Stimulated activated CD8-positive, alpha-beta memory T cell treated with anti-CD3 and anti-CD28 coated beads, Interleukin-4, amount 100 ng/mL, for 48 hours (primary cell): ENCODE measurements at places on chromosomes 13 and 19.

GRCh38 chr13:30464496-30465342 is 1.0 kb downstream of the HMGB1 start:
- peak; percentile 77 for DNase-seq

DNA sequence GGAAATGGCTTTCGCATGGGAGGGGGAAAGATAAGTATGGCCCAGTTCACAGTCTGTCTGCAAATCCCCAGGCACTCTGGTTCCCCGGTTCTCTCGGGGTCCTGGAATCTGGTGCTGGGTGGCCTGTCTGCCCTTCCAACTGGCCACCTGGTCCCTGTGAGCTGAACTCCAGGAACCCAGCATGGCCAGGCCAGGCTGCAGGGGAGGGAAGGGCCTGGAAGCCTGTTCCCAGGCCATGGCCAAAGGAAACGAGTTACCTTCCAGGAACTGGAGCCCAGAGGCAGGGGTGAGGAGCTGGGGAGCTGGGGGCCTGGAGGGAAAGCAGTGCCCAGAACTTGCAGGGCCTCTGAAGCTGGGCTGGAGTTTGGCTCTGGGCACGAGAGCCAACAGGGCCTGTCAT is 19.1 kb upstream of the PNMA8C start:
- DNase-seq = no peak

DNA sequence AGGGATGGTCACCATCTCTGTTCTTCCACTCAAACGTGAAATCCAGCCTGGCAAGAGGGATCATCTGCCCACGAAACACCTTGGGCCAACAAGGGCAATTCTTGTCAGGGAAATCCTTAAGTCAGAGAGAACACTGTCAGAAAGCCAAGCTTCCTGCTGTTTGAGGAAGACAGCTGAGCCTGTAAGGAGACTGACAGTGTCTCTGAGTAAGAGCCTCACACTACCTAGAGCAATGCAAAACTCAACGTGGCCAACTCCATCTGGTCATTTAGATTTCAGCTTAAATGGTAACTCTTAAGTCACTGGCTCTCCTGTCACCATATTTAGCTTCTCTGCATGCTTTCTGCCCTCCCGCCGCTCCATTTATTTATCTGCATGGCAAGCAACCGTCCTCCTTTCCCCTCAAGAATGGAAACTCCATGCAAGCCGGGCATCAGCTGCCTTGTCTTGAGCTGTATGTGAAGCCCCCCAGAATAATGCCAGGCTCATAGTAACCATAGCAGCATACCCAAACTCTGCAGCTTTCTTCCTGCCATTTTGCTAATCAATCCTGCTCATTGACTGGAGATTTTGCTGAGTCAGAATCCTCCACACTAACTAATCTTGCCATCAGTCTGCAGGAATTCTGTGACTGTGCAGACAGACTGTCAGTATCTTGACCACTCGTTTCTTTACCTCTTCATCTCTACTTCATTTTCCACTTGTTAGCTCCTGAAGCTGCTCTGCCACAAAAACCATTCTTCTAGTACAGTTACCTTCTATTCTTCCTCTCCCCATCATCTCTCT is 159.8 kb downstream of the IRS2 start:
- DNase-seq = no peak

- DNase-seq = peak; percentile 87
Measured at GRCh38 chr19:16371540-16371986, 46.9 kb downstream of the KLF2 start.

- DNase-seq = no peak
Measured at GRCh38 chr13:22594041-22594440, 586.7 kb upstream of the SGCG start.

- DNase-seq = no peak
Measured at GRCh38 chr13:90918536-90918935, 429.0 kb upstream of the MIR17HG start.

GRCh38 chr19:47729468-47729798 is 15.9 kb upstream of the NOP53 start:
- DNase-seq = peak; percentile 47

- DNase-seq = no peak
Measured at GRCh38 chr19:38647966-38648768, 718 bp downstream of the ACTN4 start.

- no peak for DNase-seq
Measured at GRCh38 chr13:110380359-110381028, 73.4 kb downstream of the COL4A2 start.

GRCh38 chr13:35855531-35856019 is 275.6 kb downstream of the DCLK1 start:
- DNase-seq = peak; percentile 22

DNA sequence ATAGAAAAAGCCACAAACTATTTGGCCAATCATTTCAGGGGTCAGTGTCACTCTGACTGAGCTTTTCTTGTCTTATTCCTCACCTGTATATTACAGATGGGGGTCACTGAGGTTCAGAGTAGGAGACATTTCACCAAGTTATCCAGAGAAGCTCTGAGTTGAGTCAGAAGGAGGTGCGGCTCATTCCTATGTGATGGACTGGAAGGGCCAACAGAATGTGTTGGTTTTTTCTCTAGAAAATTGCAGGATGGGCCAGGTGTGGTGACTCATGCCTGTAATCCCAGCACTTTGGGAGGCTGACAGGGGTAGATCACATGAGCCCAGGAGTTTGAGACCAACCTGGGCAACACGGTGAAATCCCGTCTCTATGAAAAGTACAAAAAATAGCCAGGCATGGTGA is 24.5 kb upstream of the ZNF83 start:
- no peak for DNase-seq

DNA sequence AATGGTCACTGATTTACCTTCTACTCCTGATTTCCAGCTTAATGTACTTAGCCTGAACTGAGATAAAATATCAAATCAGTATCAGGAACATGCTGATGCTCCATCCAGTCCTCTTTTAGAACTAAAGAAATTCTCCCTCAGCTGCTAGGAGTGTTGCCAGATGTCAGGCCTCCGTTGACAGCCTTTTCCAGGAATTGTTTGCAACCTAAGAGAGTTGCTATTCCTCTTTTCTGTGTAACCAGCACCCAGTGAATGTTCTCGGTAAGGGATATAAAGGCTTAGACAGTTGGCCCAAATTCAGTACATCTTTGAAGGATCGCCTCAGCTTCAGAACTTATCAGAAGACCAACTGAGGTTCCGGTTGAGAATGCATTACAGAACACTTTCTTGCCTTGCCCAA is 559.0 kb downstream of the PCDH17 start:
- no peak for DNase-seq

- no peak for DNase-seq
Measured at GRCh38 chr13:37899753-37900152, 30.2 kb upstream of the TRPC4 start.

- DNase-seq = no peak
Measured at GRCh38 chr19:2111886-2112285, 15.2 kb downstream of the IZUMO4 start.

DNA sequence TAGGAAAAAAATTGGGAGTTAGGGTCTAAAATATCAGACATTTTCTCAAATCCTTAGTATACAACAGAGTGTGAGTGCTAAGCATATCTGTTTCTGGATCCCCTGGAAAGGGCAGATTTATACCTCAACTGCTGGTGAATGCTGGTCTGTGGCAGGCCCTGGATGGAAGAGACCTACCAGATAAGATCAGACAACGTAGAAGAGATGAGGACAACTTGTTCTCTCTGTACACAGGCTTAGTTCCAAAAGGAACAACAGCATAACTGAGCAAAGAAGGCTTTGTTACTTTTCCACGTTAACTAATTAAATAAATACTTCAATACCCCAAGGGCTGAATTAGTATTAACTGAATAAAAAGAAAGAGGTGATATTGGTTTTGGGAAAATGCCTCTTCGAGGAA is 1277.3 kb downstream of the SLITRK5 start:
- DNase-seq = no peak

DNA sequence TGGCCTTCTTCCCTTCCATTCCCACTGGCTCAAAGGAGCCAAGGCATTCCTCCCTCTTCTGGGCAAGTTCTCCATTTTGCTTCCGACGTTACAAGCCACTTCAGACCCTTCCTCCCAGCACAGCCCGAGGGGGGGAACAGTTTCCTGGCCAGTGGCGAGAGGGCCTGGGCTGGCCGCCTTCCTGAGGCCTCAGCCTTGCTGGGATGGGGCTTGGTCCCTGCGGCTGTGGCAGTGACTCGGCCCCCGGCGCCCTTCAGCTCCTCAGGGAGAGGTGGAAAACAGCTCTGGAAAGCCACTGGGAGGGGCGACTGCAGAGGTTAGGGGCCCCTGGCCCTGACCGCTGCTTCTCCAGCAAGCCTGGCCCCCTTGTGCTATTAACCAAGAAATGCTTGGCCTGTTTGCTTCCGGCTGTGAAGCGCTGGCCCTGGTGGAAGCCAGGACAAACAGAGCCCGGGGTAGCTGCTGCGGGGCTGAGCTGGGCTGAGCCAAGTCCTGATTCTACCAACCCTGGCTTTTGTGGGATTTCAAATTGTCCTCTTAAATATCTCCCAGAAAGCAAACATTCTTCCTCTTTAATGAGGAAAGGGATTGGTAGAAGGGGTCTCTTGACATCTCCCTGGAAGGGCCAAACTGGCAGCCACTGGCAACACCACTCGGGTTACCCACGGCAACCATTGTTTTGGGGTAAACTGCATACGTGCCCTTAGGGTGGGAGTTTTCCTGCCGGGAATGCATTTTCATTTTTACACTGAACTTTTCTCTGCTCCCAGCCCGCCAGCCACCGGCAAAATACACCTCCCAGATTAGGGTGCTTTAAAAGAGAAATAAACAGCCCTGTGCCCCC is 38.7 kb downstream of the C13orf46 start:
- no peak for DNase-seq

DNA sequence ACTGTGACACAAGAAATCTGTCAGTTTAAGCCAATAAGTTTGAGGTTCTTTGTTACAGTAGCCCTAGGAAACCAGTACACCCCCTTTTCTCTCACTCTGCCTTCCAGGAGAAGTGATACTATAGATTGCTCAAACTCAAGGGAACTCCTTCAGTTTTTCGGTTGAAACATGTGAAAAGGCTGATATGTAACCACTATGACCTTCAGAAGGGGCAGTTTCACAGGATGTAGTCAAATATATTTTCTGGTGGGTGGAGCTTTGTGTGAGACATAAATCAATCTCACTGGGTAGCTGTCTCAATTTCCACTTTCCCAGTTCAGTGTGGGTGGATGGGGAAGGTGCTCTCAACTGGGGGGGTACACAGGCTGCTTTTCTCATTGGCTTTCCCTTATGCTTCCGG is 41.7 kb downstream of the HTR2A start:
- DNase-seq = no peak

- no peak for DNase-seq
Measured at GRCh38 chr13:85785205-85785604, 14.0 kb downstream of the SLITRK6 start.

- no peak for DNase-seq
Measured at GRCh38 chr19:53978975-53979801, 12.2 kb upstream of the CACNG6 start.

DNA sequence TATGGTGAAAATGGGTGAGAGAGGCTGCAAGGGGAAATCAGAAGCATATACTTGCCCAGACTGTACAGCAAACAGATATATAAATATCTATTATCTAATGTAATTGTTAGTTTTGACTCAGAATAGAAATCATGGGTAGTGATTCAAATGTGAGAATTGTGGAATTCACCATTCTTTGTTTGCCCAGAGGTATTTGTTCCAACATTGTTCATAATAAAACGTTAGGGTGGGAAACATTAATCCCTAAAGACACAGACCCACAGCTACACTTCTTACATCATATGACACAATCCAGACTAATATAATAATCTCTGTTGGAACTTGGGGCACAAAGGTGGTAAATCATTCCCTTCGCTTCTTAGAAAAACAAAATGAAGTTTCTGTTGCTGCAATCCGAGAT is 646.5 kb upstream of the SLITRK6 start:
- DNase-seq = no peak

DNA sequence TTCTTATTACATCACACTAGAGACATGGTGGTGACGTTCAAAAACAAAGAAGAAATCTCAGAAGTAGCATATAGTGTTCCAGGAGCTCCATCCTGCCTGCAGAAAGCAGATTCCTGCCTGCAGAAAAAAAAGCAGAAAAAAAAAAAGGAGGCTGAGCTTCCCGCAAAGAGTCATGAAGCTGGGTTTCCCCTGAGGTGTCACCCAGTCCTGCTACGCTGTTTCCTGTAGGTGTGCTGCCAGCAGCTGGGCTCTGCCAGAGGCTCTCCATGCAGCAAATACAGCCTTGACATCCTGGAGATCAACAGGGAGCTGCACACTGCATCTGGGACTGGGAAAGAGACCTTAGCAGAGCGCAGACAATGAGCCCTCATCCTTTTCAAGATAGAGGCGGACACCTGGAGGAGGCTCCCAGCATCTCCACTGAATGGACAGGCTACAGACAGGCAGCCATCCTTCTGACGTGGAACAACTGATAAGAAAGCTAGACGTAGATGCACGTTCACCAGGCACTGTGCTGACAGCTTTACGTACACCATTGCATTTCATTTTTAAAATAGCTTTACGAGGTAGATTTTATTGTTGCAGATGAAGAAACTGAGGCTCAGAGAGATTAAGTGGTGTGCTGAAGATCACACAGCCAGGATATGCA is 350.9 kb downstream of the FOXO1 start:
- peak; percentile 61 for DNase-seq

- no peak for DNase-seq
Measured at GRCh38 chr19:16141043-16141442, 2.4 kb upstream of the HSH2D start.

DNA sequence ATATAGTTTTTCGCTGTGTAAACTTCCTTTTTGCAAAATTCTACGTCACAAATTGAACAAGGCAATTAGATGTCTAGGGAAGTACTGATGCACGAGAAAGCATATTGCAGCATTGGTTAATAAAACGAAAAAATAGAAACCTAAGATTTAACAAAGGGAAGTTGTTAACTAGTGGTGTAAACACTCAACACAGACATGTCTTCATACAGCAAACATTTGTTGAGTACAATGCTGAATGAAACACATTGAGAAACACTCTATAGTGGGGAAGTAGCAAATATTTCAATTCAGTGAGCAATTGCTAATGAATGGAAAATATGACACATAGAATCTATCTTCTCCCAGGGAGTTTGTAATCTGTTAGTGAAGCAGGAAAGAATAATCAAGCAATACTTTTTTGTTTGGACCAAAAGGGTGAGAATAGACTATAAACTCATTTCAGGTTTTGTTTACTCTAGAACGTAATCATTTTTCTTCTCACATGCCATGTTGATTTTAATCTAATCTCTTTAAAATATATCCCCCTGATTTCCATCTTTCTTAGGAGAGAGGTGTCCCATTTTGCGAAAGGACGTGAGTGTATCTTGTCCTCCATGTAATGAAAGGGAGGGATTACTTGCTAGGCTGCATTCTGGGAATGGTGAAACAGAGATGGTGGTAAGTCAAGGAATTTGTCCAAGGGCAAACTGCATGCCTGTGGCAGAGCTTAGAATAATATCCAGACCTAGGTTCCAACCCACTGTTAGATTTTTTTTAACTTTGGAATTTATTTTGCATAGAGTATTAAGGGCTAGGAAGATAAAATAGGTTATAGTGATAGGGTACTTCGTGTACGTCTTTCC is 1.7 kb upstream of the ANKRD10 start:
- no peak for DNase-seq

- no peak for DNase-seq
Measured at GRCh38 chr13:113407531-113408393, 43.8 kb upstream of the GRTP1 start.

- DNase-seq = no peak
Measured at GRCh38 chr13:88142653-88143052, 471.5 kb downstream of the SLITRK5 start.

- no peak for DNase-seq
Measured at GRCh38 chr19:55633861-55634260, 6.9 kb upstream of the ZNF580 start.

- DNase-seq = no peak
Measured at GRCh38 chr13:42617221-42617620, 43.3 kb downstream of the TNFSF11 start.

GRCh38 chr19:43315851-43316250 is 37.6 kb upstream of the CD177 start:
- DNase-seq = no peak

- DNase-seq = no peak
Measured at GRCh38 chr13:110876609-110877008, 38.3 kb downstream of the ANKRD10 start.
